Breast epithelium (tissue), 4 donors: ENCODE measurements at places on chromosomes 1 and 21. TPM values are rescaled to one million over a fixed set of nuclear protein-coding genes. Genes with fewer than 3 reads are reported as not detected.

DNA sequence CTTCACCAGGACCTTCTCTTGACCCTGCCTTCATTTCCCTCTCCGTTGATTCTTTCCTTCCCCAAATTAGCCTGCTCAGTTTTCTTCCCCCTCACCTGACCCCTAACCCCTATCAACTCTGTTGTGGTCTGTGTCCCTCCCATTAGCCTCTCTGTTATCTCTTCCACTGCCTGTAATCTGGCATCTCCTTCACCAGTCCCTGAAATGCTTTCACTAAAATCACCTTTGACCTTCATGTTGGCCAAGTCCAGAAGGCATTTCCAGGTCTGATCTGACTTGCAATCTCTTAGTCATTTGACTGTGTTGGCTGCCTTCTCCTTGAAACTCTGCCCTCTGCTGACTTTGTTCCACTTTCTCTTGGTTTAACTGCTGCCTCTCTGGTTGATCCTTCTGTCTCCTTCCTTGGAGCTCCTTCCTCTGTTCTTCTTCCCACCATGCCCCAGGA lies 28.2 kb downstream of the ATP8B2 start:
- no peaks in the 10 kb centered on the region for H3K4me1 ChIP-seq
- H3K27ac ChIP-seq, result peak overlapping the region; percentile 50
- no peak for DNase-seq
- H3K36me3 ChIP-seq, result no peaks in the 10 kb centered on the region

The DENND2D gene
- total RNA-seq, result 70.8 TPM

The TTC22 gene
- 15.8 TPM for total RNA-seq

- no peak for DNase-seq
- H3K4me1 ChIP-seq, result no peaks in the 10 kb centered on the region
- no peaks in the 10 kb centered on the region for H3K36me3 ChIP-seq
- no peak overlapping the region for H3K27ac ChIP-seq
These were observed 52.7 kb downstream of the ZBTB17 start for GRCh38 chr1:15923241-15923640.

The TCEA3 gene
- 38.0 TPM for total RNA-seq

The TMEM82 gene
- not detected for total RNA-seq

DNA sequence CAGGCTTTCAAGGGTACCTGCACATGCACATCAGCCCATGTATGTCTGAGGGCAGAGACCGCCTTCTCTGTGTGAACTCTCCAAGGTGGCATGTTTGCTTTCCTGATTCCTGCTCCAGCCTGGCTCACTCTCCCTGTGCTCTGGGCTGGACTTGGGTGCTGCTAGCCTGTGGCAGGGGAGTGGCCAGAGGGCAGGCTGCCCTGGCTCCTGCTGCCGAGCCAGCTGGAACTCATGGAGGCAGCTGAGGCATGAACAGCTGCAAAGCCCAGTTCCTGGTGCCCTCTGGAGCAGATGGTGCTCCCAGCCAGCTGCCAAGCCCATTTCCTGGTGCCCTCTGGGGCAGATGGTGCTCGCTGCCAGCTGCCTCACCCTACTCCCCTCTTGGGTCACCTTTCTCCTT lies 7.6 kb downstream of the UBL4B start:
- no peaks in the 10 kb centered on the region for H3K27me3 ChIP-seq
- H3K4me1 ChIP-seq, result no peaks in the 10 kb centered on the region
- peak; percentile 50 for DNase-seq
- H3K4me3 ChIP-seq, result no peak overlapping the region

GRCh38 chr21:25169370-25169769 lies 437.9 kb downstream of the MRPL39 start:
- H3K27ac ChIP-seq, result no peak overlapping the region
- H3K27me3 ChIP-seq, result no peaks in the 10 kb centered on the region
- no peaks in the 10 kb centered on the region for H3K4me1 ChIP-seq
- no peak overlapping the region for H3K4me3 ChIP-seq
- H3K36me3 ChIP-seq, result no peaks in the 10 kb centered on the region

The FABP3 gene
- 15.5 TPM for total RNA-seq

- H3K36me3 ChIP-seq, result no peaks in the 10 kb centered on the region
- DNase-seq, result no peak
- no peaks in the 10 kb centered on the region for H3K27me3 ChIP-seq
- H3K27ac ChIP-seq, result peak overlapping the region; percentile 80
- H3K4me3 ChIP-seq, result no peak overlapping the region
These were observed 2.0 kb upstream of the RAB7B start for GRCh38 chr1:206005234-206005633.

The FHAD1 gene
- 2.3 TPM for total RNA-seq

- no peak for DNase-seq
- no peaks in the 10 kb centered on the region for H3K36me3 ChIP-seq
- H3K27ac ChIP-seq, result peak overlapping the region; percentile 82
- H3K4me1 ChIP-seq, result no peaks in the 10 kb centered on the region
These were observed 13.4 kb downstream of the SNAP47 start for GRCh38 chr1:227748496-227749182.

GRCh38 chr1:165891111-165891860 lies 63.9 kb downstream of the UCK2 start:
- no peaks in the 10 kb centered on the region for H3K36me3 ChIP-seq
- no peak overlapping the region for H3K4me3 ChIP-seq
- no peaks in the 10 kb centered on the region for H3K4me1 ChIP-seq
- H3K27me3 ChIP-seq, result no peaks in the 10 kb centered on the region

DNA sequence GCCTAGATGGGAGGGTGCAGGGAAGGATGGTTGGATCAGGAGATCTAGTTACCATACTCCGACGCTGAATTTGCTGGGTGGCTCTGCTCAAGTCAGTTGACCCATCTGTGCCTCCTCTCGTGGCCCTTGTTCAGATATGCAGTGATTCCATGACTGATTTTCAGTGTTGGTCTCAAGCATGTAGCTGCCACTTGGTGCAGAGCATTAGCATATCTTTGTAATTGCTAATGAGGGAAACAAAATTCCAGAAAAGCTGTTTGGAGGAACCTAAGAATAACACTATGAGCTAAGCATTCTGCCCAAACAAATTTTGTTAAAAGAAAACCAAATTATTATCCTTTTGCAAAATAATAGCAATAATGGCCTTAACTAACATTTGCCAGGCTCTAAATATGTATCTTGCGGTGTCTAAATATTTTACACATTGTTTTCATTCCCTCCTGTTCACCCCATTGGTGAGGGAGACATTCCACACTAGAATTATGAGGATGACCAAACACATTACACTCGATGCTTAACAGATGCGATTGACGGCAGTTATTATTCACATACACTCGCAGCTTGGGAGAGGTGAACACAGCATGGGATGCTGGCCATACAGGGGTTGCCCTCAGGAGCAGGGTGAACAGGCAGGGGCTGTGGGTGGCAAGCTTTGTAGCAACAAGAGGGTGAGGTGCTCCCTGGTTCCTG lies 69.1 kb downstream of the KCNJ15 start:
- H3K4me1 ChIP-seq, result no peaks in the 10 kb centered on the region
- no peak overlapping the region for H3K27ac ChIP-seq
- DNase-seq, result no peak
- no peaks in the 10 kb centered on the region for H3K36me3 ChIP-seq
- no peaks in the 10 kb centered on the region for H3K27me3 ChIP-seq
- H3K4me3 ChIP-seq, result no peak overlapping the region

DNA sequence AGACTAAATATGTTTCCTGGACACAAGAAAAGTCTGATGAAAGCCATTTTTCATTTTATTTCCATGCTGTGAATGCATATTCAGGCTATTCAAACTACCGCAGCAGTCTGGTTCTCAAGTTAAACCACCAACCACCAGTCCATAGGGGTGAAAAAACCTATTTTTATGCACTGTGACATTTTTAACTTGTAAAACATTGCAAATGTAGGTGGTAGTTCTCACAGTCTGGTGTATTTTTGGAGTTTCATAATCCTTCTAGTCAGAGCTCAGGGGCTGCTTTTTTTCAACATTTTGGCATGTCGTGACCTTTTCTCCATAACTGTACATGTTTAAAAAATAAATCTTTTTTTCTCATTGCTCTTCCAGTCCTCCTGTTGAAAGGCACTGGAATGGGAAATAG lies 907.6 kb upstream of the ADGRL2 start:
- no peak overlapping the region for H3K27ac ChIP-seq
- no peaks in the 10 kb centered on the region for H3K27me3 ChIP-seq
- no peaks in the 10 kb centered on the region for H3K4me1 ChIP-seq
- no peak for DNase-seq

GRCh38 chr1:102296116-102296515 lies 299.4 kb upstream of the OLFM3 start:
- H3K36me3 ChIP-seq, result no peaks in the 10 kb centered on the region
- no peak overlapping the region for H3K4me3 ChIP-seq
- DNase-seq, result no peak
- no peaks in the 10 kb centered on the region for H3K4me1 ChIP-seq
- no peaks in the 10 kb centered on the region for H3K27me3 ChIP-seq
- no peak overlapping the region for H3K27ac ChIP-seq

- no peaks in the 10 kb centered on the region for H3K36me3 ChIP-seq
- no peaks in the 10 kb centered on the region for H3K27me3 ChIP-seq
- no peak overlapping the region for H3K4me3 ChIP-seq
- H3K27ac ChIP-seq, result no peak overlapping the region
- no peak for DNase-seq
These were observed 123.8 kb upstream of the PRDX6 start for GRCh38 chr1:173353350-173353749.

The SPATA45 gene
- total RNA-seq, result not detected

GRCh38 chr1:171222936-171223335 lies 25.4 kb upstream of the FMO1 start:
- H3K27me3 ChIP-seq, result no peaks in the 10 kb centered on the region
- peaks cover 6% of the 10 kb centered on the region for H3K4me1 ChIP-seq
- no peaks in the 10 kb centered on the region for H3K36me3 ChIP-seq
- DNase-seq, result no peak

The SNRNP40 gene
- 66.6 TPM for total RNA-seq

DNA sequence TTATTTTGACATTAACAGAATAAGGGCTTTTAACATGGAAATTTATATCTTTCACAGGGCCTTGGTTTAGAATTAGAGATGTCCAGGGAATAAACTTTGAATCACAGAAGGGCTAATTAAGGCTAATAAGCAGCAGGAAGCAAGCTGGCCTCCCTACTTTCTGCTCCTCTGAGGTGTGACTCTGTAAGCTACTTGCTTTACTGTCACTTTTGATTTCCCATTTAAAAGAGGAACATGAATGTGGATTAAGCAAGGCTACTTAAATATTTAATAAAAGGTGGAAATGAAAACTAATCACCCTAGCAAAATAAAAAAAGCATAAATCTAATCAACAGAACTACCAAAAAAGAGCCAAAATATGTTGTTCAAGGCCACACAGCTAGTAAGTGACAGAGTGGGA lies 28.9 kb upstream of the CD5L start:
- H3K27ac ChIP-seq, result no peak overlapping the region
- no peak for DNase-seq
- no peaks in the 10 kb centered on the region for H3K36me3 ChIP-seq
- H3K4me3 ChIP-seq, result no peak overlapping the region
- no peaks in the 10 kb centered on the region for H3K4me1 ChIP-seq
- no peaks in the 10 kb centered on the region for H3K27me3 ChIP-seq

GRCh38 chr1:98323388-98323787 lies 338.1 kb upstream of the SNX7 start:
- H3K4me3 ChIP-seq, result no peak overlapping the region
- H3K4me1 ChIP-seq, result no peaks in the 10 kb centered on the region
- no peaks in the 10 kb centered on the region for H3K27me3 ChIP-seq
- no peak overlapping the region for H3K27ac ChIP-seq
- no peak for DNase-seq

DNA sequence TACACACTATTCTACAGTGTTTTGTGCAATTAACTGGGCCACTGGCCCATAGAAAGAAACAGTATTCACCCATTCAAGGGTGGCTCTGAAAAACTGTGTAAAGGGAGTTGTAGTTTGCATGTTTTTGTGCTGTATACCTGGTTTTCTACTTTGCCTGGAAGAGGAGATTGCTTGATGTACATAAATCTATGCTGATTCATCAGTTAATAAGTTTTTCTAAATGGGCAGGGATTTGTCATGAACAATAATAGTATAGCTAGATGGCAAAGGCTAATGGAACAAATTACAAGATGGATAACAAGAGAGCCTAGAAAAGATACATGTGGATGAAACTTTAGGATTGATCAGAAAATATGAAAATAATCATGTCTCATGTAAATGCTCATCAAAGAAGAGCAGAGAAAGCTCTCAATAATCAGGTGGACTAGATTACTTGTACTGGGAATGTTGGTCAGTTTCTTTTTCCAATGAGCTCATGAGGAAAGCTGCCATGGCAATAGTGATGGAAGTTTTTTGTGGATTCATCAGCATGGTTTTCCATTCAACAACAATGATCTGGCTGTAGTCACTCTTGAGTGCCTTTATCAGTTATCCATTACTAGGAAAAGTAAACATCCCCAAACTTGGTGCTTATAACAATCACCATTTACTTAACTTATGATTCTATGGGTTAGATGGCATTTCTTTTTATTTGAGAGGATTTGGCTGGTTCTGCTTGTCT lies 602.8 kb downstream of the BRINP3 start:
- no peaks in the 10 kb centered on the region for H3K4me1 ChIP-seq
- H3K4me3 ChIP-seq, result no peak overlapping the region
- H3K27ac ChIP-seq, result no peak overlapping the region
- peaks cover 3% of the 10 kb centered on the region for H3K36me3 ChIP-seq
- DNase-seq, result no peak

DNA sequence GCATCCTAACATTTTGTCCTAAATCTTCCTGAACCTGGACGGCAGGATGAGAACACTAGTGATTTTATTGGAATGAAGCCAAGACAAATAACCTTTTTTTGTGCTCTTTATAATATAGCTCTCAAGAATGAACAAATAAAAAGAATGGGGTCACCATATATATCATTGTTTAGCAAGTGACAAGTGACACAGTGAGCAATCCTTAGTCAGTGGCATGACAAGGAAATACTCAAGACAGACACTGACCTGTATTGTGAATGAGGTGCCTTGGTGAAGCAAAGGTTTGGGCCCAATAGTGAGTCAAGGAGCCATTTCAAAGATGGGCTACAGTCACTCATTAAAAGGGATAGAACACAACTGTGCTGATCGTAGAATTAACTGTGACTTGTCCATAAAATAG lies 35.7 kb downstream of the PTGFR start:
- H3K27me3 ChIP-seq, result no peaks in the 10 kb centered on the region
- no peaks in the 10 kb centered on the region for H3K4me1 ChIP-seq
- H3K36me3 ChIP-seq, result no peaks in the 10 kb centered on the region
- no peak overlapping the region for H3K4me3 ChIP-seq

The GJA8 gene
- total RNA-seq, result not detected

DNA sequence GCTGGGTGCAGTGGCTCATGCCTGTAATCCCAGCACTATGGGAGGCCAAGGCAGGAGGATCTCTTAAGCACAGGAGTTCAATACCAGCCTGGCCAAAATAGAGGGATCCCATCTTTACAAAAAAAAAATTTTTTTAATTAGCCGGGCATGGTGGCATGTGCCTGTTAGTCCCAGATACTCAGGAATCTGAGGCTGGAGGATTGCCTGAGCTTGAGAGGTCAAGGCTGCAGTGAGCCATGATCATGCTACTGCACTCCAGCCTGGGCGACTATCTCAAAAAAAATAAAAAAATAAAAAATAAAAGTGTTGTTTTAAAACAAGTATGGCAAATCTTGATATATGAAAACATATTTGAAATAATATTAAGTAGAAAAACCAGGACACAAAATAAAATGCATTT lies 44.4 kb upstream of the CACHD1 start:
- H3K27me3 ChIP-seq, result no peaks in the 10 kb centered on the region
- H3K27ac ChIP-seq, result no peak overlapping the region
- DNase-seq, result no peak
- no peak overlapping the region for H3K4me3 ChIP-seq
- no peaks in the 10 kb centered on the region for H3K4me1 ChIP-seq

- H3K27ac ChIP-seq, result no peak overlapping the region
- H3K36me3 ChIP-seq, result no peaks in the 10 kb centered on the region
- DNase-seq, result no peak
- no peaks in the 10 kb centered on the region for H3K4me1 ChIP-seq
- no peaks in the 10 kb centered on the region for H3K27me3 ChIP-seq
- no peak overlapping the region for H3K4me3 ChIP-seq
These were observed 44.7 kb upstream of the LYPLAL1 start for GRCh38 chr1:219128957-219129356.

- DNase-seq, result no peak
- H3K4me3 ChIP-seq, result no peak overlapping the region
- no peaks in the 10 kb centered on the region for H3K36me3 ChIP-seq
- H3K27me3 ChIP-seq, result no peaks in the 10 kb centered on the region
These were observed 2.5 kb upstream of the POGK start for GRCh38 chr1:166836733-166837132.
